ENCODE measurements at places on chromosomes 6 and 20. TPM values are rescaled to one million over a fixed set of nuclear protein-coding genes. Genes with fewer than 3 reads are reported as not detected.

DNA sequence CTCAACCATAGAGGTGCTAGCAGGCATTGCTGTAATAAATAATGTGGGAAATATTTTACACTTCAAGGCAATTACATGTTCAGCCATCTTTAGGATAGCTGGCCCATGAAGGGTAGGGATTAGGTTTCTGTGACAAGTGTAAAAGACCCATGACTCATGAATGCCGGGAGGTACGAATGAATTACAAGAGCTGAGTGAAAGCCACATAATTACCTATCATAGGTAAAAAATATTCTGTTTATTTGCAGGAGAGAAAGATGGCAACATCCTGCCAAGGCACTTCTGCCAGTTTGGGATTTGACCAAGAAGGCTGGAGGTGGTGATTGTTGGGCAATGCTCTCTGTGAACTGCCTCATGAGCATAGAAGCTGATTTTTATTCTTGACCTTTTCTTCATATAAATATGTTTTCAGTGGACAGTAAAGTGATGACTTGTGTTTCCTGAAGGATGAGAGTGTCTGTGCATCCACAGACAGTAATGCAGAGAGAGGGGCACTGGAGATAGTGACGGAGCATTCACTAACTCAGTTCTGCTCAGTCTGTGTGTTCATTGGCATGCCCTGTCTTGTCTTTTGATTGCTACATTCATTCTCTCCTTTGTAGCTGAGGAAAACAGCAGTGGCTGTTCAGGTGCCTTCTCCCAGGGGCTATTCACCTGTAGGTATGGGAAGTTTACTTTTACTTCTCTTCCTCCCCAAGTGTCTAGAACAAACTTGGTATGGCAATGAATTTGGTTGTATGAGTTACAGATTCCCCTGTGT is 481.1 kb downstream of the TFAP2B start:
- DNase-seq: no peak
- no peaks in the 10 kb centered on the region for H3K4me1 ChIP-seq
- no peak overlapping the region for H3K27ac ChIP-seq
- H3K4me3 ChIP-seq: no peak overlapping the region

GRCh38 chr6:89458704-89459103 is 25.8 kb downstream of the ANKRD6 start:
- H3K27me3 ChIP-seq: no peaks in the 10 kb centered on the region
- H3K27ac ChIP-seq: no peak overlapping the region
- DNase-seq: no peak

DNA sequence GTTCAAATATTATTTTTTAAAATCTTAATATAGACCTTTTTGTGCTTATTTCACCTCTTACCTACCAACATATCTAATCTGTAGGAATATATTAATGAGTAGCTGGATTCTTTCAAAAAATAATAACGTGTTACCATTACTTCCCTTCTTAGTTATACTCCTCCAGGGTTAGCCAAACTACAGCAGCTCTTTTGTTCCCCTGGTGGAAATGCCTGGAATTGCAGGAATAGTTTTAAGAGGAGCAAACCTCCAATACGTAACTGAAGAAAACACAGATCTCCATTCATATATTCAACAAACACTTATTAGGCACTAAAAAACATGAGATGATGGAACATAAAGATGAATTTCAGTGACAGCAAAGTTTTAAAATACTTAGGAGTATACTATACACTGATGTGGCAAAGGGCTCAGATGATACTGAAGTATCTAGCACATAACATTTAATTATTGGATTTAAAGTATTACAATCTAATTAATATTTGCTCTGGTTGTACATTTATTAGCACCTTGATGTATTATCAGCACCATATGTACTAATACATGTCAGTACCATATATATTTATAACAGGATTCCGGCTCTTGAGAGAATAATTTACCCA is 78.3 kb downstream of the TBX18 start:
- H3K4me1 ChIP-seq: no peaks in the 10 kb centered on the region
- no peak for DNase-seq
- no peaks in the 10 kb centered on the region for H3K36me3 ChIP-seq
- H3K27ac ChIP-seq: no peak overlapping the region

DNA sequence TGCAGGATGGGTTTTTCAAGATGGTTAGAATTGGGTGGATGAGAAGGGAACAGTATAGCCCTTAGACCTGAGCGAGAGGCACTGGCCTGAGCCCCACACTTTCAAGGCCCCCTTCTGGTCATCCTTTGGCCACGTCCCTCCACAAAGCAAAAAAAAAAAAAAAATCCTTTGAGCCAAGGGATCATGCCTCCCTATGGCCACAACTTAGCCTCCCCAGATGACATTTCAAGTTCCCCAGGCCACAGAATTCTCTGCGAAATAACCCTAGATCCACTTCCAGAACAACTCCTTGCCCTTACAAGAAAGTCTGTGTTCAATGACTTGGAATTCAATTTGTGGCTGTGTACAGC is 30.4 kb downstream of the ELOVL2 start:
- no peaks in the 10 kb centered on the region for H3K4me1 ChIP-seq
- H3K36me3 ChIP-seq: no peaks in the 10 kb centered on the region
- no peak overlapping the region for H3K4me3 ChIP-seq
- H3K27me3 ChIP-seq: no peaks in the 10 kb centered on the region
- no peak overlapping the region for H3K27ac ChIP-seq

DNA sequence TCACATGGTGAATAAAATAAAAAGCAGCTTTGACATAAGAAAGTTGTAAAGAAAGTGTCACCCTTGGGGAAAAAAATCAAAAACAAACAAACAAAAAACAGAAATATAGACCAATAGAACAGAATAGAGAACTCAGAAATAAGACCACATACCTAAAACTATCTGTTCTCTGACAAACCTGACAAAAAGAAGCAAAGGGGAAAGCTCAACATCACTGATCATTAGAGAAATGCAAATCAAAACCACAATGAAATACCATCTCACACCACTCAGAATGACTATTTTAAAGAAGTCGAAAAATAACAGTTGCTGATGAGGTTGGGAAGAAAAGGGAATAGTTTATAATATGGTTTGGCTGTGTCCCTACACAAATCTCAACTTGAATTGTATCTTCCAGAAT is 159.1 kb downstream of the TINAG start:
- H3K4me1 ChIP-seq: no peaks in the 10 kb centered on the region
- H3K36me3 ChIP-seq: no peaks in the 10 kb centered on the region
- H3K27me3 ChIP-seq: no peaks in the 10 kb centered on the region
- no peak overlapping the region for H3K27ac ChIP-seq
- no peak overlapping the region for H3K4me3 ChIP-seq

GRCh38 chr6:152318278-152318677 is 318.9 kb downstream of the SYNE1 start:
- no peak for DNase-seq
- no peaks in the 10 kb centered on the region for H3K27me3 ChIP-seq
- no peak overlapping the region for H3K4me3 ChIP-seq
- no peaks in the 10 kb centered on the region for H3K4me1 ChIP-seq
- H3K27ac ChIP-seq: no peak overlapping the region
- H3K36me3 ChIP-seq: peaks cover 67% of the 10 kb centered on the region

DNA sequence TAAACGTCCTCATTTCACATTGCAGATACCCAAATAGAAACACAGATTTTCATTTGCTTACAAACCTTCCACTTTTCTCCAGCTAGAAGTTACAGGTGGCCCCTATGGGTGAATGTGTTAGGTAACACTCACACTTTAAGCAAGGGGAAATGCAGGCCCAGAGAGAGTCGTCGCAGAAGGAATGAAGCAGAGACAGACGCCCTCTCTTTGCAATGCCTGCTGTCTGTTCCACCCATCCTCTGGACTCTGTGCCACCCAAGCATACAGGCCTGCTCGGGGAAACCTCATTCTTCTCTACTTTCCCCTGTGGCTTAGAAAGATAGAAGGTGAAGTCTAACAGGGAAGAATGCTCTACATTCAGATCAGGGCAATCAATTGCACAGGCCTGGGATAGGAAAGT is 57.2 kb downstream of the LRFN2 start:
- no peaks in the 10 kb centered on the region for H3K36me3 ChIP-seq
- no peak overlapping the region for H3K4me3 ChIP-seq
- no peaks in the 10 kb centered on the region for H3K27me3 ChIP-seq
- no peaks in the 10 kb centered on the region for H3K4me1 ChIP-seq

AVP gene
- not detected for polyA plus RNA-seq

ZC2HC1B gene
- not detected for polyA plus RNA-seq

CYP24A1 gene
- 1.2 TPM for polyA plus RNA-seq

SEL1L2 gene
- polyA plus RNA-seq: not detected

GNAS-AS1 gene
- 0.15 TPM for polyA plus RNA-seq
